ENCODE measurements at places on chromosomes 3 and 15.
A peak's percentile ranks its signal among the peaks of the same experiment; 100 is the strongest.

GRCh38 chr3:20100151-20100550 lies 59.9 kb downstream of the KAT2B start:
- DNase-seq: no peak

DNA sequence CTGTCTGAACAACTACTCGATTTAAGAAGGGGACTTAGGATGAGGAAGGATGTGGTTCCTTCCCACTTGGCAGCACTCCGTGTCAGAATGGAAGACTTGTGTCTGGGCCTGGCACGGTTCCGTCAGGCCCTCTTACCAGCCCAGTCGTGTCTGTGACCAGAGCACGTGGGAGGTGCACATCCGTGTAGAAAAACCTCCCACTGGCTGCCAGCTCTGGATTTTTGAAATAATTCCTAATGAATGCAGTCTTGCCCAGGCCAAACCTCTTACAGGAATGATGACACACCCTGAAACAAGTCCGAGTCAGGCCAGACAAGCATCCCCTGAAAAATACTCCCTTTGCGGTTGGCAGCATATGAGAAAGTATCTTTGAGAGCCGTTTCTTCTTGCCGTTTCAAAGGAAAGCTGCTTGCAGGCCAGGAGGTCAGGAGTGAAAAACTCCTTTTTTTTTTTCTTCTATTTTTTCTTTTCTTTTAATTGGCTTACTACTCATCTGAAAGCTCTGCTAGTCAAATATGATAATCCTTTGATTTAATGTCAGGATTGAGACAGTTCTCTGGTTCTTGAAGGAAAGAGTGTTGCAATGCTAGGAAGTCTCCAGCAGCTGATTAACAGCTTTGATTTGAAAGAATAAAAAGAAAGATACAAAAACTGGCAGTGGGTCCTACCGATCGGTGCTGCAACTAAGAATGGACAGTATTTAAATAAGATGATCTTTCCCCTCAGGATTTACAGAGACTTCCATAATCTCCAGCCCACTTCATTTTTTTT lies 19.8 kb downstream of the IL1RAP start:
- peak; percentile 72 for DNase-seq

DNA sequence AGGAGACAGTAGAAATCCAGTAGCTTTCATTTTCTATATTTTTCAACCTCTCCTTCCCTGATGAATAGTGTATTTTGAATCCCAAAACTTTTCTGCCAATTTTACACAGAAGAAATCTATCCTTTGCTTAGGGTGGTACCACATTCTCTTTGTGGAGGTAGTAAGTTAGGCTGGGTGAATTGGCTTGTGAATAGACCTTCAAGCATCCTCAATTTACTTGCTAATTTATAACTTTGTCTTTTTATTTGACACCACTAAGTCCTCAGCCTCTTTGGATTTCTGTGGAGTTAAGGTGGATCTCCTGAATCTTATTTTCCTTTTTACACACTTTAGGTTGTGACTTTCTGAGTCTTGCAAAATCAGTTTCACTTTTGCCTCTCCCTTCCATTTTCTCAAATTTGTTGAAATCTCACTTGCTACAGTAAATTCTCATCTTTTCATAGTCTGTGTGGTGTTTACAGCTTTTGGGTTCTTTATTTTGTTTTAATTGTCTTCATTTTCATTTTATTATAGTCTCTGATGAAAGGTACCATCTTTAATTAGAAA lies 5.7 kb upstream of the PLSCR1 start:
- DNase-seq: peak; percentile 35

DNA sequence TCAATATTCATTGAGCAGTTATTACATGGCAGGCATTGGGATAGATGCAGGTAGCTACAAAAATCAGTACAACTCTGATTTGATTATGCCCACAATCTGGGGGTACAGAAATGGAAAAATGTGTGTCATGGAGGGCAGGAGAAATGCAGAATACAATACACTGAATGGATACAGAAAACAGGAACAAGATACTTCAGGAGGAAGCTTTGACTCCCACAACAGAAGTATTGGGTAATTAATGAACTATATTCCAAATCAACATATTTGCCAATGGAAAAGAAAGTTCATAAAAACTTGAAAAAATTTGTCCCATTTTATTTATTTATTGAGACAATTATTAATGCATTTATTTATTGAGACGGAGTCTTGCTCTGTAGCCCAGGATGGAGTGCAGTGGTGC lies 207.0 kb downstream of the SUCLG2 start:
- no peak for DNase-seq

- no peak for DNase-seq
These were observed 1.7 kb downstream of the TLR9 start for GRCh38 chr3:52223449-52224408.

- no peak for DNase-seq
These were observed 27.6 kb downstream of the CORO2B start for GRCh38 chr15:68606375-68606774.

DNA sequence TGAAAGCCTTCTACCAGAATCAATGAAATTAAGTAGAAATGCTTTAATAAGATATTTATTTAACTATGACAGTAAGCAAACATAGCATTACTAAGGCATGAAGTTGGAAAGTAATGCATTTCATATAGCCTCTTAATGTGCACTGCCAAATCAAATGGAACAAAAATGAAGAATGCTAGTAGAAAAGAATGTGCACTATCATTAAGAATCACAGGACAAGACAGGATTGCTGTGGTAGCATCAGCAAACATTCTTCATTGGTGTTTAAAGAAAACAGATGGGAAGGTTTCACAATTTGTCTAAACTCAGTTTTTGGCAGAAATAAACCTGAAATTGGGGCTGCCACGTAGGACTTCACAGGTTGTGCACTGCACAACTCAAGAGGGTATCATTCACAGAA lies 168.9 kb downstream of the CNTN3 start:
- no peak for DNase-seq

GRCh38 chr15:62133141-62133540 lies 31.9 kb downstream of the C2CD4B start:
- DNase-seq: no peak

GRCh38 chr3:12618426-12618825 lies 45.5 kb downstream of the RAF1 start:
- DNase-seq: no peak

GRCh38 chr3:126376444-126376843 lies 18.3 kb upstream of the CFAP100 start:
- peak; percentile 44 for DNase-seq

DNA sequence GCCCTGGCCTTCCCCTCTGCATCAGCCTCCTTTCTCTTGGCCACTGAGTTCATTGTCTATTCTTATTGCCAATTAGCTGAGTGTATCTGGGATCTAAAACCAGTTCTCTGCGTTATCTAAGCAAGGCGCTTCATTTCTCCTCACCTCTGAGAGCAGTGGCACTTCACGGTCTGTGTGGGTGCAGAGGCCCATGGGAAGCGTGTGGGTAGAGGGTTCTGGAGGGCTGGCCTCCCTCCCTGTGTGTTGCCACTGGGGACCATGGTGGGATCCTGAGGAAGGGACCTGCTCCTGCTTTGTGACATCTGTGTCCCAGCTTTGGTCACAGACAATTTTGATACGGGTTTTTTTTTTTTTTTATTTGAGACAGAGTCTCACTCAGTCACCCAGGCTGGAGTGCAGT lies 32.7 kb downstream of the EDEM1 start:
- no peak for DNase-seq

- DNase-seq: peak; percentile 52
These were observed 145.7 kb downstream of the RBMS3 start for GRCh38 chr3:29426302-29427226.

- peak; percentile 68 for DNase-seq
These were observed 48.7 kb downstream of the CNOT10 start for GRCh38 chr3:32733631-32734229.

DNA sequence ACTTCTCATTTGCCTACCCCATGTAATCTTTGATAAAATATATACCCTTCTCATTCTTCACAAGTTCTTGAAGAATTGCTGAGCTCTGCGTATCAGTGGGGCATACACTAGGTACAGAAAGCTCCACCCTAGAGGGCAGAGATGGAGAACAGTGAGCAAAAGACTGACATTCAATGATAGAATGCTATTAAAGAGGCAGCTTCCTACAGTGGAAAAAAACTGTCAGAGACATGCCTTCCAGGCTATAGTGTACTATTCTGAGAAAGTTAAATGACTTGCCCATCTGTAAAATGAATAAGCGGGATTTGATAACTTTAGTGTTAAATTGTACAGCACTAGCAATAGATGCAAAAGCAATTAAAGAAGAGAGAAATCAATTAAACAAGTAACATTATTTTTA lies 172.8 kb downstream of the SUCNR1 start:
- DNase-seq: no peak

DNA sequence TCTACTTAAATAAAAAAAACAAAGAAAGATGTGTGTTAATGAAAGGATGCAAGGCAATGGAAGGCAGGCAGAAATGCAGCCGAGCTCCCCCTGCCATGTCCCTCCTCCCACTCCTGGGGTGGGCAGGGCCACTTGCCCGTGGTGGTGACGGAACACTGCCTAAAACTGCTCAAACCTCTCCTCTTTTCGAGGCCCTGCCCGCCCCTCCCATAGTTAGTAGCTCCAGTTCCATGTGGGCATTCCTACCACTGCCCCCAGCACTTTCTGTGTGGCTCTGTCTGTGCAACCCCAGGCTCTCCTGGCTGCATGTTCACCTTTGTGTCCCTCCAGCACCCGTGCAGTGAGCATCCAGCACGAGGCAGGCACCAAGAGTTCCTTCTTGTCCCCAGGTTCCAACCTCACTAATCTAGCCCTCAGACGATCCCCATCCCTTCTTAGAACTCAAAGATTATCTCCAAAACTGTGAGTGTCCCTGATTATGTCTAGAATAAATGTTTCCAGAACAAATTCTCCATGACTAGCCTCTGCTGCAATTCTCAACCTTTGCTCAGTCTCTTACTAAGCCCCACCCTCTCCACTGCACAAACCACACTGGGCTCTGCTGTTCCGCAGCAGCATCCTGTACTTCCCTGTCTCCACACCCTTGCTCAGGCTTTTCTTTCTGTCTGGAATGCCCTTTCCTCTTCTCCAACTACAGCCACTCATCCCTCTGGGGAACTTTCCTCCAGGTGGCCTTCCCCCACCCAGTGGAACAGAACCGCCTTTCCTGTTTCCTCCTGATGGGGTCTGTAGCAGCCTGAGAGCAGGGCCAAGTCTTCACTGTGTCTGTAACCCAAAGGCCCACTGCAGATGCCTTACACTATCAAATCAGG lies 32.6 kb upstream of the SPTBN5 start:
- DNase-seq: no peak

GRCh38 chr3:122183521-122183892 lies at the start of gene CASR:
TSS of gene CASR (plus strand) at chr3:122183668. CDS start at chr3:122254190, 70,522 bp downstream.
- no peak for DNase-seq

- DNase-seq: no peak
These were observed 80.7 kb downstream of the MBNL1 start for GRCh38 chr3:152349392-152349791.

DNA sequence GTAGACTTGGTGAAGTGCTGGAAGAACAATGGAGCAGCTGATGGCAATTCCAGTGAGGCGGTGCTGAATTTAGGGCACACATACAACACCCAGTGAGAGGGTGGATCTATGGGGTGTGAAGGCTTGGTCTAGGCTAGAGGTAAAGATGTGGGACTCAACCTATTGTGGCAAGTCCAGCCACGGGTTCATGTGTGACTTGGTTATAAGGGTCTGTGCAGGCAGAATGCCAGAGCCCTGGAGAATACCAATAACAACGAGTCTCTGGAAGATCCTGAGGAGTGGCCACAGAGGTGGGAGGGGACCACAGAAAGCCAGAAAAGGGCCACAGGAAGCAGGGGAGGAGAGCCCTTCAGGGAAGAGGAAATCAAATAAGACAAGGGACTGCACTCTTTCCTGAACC lies 55.0 kb downstream of the VGLL4 start:
- DNase-seq: no peak

DNA sequence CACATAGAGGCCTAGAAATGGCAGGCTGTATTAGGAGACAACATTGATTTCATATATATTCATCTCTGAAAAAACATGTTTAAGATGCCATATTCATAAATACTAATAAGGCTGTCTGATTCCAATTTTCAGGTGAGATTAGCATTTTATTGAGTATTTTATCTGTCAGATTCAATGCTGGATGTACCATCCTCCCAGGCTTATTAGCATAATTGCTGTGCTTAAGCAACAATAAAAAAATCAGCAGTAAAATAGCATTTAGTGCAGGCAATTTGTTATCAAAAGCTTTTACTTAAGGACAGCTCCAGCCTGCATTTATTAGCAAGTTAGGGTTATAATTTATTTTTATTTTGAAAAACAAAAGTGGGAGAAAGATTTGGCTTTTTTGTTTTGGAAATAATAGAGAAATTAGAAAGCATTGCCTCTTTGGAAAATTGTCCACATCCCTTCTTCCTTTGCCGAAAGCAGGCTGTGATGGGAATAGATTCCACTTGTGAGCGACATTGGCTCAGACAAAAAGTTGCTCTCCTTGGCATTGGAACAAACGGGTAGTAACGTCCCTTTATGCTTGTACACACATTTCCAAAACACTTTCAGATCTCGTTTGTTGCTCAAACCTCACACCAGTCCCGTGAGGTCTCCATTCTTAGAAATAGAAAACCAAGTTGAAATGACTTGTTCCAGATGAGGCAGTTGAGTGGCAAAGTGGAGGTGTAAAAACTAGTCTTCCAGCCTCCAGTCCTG lies 134.0 kb downstream of the LPP start:
- no peak for DNase-seq

DNA sequence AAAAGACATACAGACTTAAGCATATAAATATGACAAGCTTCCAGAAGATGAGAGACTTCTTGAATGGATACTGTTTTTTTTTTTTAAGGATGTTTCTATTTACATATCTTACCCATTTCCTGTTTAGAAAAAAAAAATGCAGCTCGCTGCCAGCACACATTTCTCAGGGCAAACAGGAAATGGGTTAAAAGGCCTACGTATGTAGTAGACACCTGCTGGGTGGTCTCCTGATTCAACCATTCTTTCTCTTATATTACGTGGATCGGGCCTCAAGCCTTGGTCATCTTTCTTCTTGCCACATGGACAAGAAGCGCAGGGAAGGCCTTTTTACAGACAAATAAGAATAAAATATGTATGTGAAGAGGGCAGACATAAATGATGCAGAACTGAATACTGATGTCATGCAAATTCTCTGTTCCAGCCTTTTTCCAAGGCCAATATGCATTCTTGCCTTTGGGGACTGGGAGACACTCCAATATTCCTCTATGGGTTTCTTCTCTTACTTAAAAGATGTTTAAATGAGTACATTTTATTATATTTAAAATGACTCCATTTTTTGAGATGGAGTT lies 35.0 kb upstream of the TJP1 start:
- DNase-seq: no peak

GRCh38 chr15:75672646-75673425 lies 25.1 kb downstream of the SNX33 start:
- DNase-seq: peak; percentile 65

DNA sequence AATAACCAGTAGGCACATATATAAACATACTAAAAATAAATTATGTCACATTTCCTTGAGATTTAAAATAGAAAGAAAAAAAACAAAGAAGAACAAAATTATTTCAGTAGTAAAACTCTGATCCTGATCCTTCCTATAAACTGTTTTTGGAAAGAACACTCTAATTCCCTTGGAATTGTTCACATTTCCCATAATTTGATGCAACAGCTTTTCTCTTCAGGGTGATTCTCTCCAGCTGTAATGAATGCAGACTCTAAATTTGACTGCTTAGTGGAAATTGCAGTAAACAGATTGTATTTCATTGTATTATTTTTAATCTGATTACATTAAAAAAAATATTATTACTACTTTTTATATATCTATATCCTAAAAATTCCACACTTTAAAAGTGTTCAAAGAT lies 70.2 kb upstream of the ABI3BP start:
- DNase-seq: no peak
